ENCODE measurements at places on chromosomes 4 and X. TPM values are rescaled to one million over a fixed set of nuclear protein-coding genes. Genes with fewer than 3 reads are reported as not detected.

Gene MORC4
- 40.8 TPM for total RNA-seq

Gene SRPX2
- total RNA-seq: 3.3 TPM

Gene USP51
- total RNA-seq: 0.69 TPM

Gene CFAP99
- 0.12 TPM for total RNA-seq
